ENCODE measurements at places on chromosomes 11 and 22. TPM values are rescaled to one million over a fixed set of nuclear protein-coding genes. Genes with fewer than 3 reads are reported as not detected.

GRCh38 chr22:23696326-23696851 lies 5.6 kb downstream of the RGL4 start:
- no peak for DNase-seq

DNA sequence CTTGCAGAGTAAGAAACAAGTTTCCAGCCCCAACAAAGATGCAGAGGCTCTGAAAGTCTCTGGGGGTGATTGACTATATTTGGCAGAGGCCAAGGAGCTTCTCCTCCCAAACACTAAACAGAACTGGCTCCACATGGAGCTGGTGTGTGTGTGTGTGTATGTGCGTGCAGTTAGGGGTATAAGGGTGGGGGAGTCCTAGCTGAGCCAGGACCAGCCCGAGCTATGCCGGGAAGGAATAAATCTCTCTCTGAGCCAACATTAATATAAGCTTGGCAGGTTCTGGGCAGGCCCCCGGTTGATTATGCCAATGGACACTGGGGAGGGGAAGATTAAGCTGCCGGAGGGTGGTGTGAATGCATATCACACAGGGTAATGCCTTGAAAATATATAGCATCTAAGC lies 324.2 kb downstream of the MIAT start:
- DNase-seq: no peak

- no peak for DNase-seq
Measured at GRCh38 chr22:28021998-28022660, 103.1 kb upstream of the PITPNB start.

COA4 gene
- 63.8 TPM for total RNA-seq

NLRP14 gene
- not detected for total RNA-seq
